ENCODE measurements at places on chromosomes 5 and 9.

GRCh38 chr9:133526721-133527321 is 2.1 kb upstream of the MYMK start:
- DNase-seq = no peak

DNA sequence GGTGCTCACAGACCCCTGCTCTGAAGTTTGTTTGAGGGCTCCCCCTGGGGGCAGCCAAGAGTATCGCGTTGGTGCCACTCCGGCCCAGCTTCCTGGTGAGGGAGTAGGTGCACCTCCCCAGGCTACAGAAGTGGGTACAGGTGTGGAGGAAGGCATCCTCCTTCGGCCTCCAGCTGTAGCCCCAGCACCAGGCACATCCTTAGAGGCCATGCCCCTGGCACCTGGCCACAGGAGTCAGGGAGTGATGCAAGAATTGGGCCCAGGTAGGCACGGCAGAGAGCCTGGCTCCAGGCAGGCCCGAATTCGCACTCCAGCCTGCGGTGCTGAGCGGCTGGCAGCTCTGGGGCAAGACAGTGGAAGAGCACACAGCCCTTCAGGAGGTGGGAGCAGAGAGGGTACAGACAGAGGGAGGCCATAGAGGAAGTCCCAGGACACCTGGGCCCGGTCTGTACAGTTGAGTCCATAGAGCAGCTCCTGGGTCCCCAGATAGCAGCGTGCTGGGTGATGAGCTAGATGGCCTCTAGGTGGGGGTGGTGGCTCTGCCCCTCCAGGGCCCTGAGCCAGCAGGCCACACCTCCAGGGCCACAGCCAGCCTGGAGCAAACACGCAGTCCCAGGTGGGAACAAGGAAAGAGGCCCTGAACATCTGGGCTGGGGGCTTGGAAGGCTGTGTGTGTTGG is 2.4 kb downstream of the SAPCD2 start:
- peak; percentile 79 for DNase-seq

GRCh38 chr5:26121338-26121737 is 917.0 kb downstream of the CDH9 start:
- no peak for DNase-seq

DNA sequence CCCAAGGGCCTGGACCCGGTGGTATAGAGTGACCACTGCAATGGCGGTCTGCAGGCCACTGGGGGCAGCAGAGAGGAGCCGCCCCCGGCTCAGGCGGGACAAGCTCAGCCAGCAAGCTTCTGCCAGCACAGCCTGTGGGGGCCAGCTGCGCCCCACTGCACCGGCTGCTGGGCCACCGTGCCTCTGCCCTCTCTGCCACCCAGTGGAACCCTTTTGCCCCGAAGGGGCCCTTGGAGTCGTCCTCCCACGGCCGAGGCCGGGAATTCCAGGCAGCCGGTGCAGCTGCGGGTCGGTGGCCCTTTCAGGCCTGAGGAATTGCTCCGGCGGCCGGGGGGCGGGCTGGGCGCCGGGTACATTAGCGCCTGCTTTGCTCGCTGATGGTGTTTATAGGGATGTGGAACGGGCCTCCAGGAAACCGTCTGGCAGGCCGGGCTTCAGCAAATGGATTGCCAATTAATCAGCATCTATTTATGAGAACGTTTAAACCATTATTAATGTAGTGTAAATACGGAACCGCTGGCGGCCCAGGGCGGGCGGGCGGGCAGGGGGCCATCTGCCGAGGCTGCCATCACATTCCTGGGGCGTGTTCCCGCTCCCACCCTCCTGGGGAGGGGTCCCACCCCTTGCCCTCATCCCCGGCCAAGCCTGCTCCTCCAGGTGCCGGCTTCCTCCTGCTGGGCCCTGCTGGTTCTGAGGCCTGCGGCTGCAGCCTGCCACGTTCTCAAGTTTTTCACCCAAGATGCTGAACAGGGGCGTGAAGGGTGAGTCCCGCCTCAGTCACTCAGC is 127.4 kb downstream of the BARX1 start:
- DNase-seq = no peak

DNA sequence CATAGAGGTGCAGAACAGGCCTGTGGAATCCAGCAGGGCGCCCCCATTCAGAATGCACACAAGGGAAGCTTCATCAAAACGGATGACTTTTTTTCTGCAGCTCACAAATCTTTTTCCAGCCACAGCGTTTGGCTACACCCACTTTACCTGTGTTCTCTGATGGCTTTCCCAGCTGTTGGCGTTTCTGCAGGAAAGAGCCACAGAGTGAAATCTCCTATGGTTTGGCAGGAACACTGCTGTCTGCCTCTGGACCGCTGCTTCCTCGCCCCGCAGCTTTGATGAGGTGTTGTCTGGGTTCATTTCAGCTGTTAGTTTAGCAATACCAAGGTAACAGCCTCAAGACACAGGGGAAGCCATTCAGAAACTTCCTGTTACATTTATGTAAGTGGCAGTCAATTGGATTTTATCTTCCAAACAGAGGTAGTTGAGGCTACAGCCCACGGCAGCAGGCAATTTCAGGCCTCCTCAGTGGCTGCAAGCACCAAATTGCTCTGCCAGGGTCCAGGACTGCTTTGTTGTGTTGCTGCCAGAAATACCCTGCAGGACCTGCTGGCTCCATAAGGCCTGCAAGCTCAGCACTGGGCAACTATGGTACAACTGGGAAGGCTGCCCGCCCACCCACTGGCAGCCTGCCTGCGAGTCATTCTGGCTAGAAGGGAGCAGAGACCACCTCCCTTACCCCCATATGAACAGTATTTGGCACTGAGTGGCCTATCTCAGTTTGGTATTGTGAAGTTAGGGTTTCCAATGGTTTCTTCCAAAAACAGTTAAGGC is 96.7 kb downstream of the MVB12B start:
- DNase-seq = no peak

- DNase-seq = no peak
Observed at GRCh38 chr5:122967625-122968024, 68.9 kb downstream of the PPIC start.

GRCh38 chr5:170599756-170600155 is 95.9 kb downstream of the KCNIP1 start:
- no peak for DNase-seq

DNA sequence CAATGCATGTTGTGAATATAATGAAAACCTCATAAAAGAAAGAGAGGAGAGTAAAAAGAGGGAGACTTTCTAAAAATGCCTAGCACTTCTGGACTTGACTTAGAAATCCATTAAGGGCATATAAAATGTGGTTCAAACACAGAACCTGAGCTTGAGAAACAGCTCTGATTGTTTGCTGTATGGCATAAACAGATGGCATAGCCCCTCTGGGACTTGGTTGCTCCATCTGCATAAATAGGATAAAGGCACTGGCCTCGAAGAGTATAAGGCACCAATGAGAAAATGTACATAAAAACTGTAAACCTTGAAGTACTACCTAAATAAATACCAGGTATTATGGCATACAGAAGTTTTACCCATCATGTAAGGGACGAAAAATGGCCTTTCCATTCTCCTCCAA is 23.8 kb downstream of the MRPS27 start:
- no peak for DNase-seq

- DNase-seq = no peak
Observed at GRCh38 chr5:175734016-175734415, 76.1 kb downstream of the HRH2 start.

- DNase-seq = peak; percentile 73
Observed at GRCh38 chr9:2053883-2054845, 39.0 kb downstream of the SMARCA2 start.

DNA sequence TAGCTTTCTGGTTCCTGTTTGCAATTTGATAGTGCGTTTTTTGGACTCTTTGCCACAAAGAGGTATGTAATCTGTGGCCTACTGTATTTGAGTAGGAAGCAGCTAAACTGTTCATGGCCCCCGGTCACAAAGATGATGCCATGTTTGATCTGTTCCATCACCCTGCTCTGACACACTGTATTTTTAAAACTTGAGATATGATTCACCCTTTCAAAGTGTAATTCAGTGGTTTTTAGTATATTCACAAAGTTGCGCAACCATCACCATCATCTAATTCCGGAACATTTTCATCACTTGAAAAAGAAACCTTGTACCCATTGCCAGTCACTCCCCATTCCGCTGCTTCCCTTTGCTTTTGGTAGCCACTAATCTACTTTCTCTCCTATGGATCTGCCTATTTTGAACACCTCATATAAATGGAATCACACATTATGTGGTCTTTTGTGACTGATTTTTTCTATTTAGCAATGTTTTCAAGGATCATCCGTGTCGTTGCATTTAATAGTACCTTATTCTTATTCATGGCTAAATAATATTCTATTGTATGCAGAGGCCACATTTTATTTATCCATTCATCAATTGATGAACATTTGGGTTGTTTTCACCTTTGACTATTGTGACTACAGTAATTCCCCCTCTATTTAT is 141.6 kb downstream of the NR3C1 start:
- no peak for DNase-seq

DNA sequence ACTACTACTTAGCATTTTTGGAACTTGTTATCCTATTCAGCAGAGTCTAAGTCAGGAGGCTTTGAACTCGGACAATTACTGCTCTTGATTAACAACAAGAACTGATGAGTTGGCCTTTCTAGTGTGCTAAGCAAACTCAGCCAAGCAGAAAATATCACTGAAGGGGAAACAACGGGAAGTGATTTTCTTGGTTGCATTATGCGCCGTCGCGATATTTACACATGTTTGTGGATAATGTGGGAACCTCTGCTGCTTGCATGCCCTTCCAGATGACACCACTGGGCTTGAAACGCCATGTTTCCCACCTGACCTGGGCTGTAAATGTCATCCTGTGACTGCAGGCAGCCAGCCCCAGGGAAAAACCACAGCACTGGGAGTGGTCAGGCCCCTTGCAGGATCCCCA is 205.5 kb downstream of the PAX5 start:
- DNase-seq = no peak
